ENCODE measurements at places on chromosomes 12 and 14.

DNA sequence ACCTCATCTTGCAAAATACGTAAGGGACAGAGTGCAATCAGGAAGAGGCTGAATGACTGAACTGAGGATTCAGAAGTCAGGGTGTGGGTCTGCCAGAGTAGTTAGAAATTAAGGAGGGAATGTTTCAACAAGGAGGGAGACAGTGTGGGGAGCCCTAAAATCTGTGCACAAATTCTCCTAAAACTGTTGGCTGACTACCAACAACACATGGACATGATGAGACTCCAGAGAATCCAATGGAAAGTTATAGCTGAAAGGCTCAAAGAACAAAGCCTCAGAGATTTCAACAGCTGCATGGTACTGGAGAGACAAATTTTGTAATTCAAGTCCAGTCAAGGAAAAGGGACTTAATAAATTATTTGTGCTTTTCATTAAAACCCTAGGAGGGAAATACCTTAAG, 36.1 kb upstream of the NEDD1 start:
- DNase-seq = no peak

GRCh38 chr14:32692441-32692840, 246.2 kb upstream of the NPAS3 start:
- DNase-seq = no peak

DNA sequence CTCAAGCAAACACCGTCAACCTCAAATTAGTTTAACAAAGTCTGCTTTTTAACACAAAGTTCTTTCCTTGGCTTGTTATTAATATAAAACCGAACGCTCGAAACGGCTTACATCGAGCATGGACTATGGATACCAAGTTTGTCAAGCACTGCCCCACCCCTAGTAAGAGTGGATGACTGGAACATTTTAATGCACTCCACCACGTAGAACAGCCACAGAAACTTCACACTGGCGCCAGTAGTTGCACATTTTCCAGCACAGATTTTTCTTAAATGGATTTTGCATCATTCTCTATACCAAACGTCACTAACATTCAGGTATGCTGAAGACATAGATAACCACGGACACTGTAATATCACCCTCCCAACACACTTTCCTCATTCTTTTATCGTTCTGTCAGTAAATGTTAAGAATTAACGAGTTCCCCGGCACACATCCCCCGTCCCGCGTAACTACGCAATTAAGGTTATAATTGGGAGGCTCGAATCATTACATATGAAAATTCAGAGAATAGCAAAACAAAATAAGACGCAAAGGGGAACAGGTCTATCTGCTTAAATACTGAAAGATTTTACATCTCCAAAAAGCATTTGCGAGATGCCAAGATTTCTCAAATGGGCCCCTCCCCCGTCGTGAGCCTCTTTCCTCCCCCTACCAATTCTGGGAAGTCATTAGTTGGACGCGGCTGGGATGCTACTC, 990 bp downstream of the FERMT2 start:
- DNase-seq = peak; percentile 24

- no peak for DNase-seq
Measured at GRCh38 chr12:41250748-41251147, 62.6 kb downstream of the PDZRN4 start.

- DNase-seq = peak; percentile 32
Measured at GRCh38 chr12:42590330-42590934, 886 bp upstream of the PRICKLE1 start.

DNA sequence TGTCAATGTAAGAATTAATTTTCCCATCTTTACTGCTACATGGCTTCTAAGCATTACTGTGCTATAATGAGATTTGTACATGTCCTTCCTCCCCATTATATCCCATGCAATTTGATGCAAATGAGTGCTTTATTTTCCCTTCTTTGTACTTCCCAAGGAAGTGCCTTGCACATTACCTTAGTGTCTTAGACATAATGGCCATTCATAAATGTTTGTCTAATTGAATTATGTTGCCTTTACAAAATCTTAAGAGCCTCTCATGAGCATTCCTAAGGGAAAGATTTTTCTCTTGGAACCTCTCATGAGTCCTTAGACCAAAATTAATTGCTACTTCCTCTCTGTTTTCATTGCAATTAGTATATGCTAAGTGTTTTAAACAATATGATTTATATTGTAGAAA, 741.7 kb downstream of the RERGL start:
- DNase-seq = no peak
